Upper lobe of right lung (tissue), 1 donor: ENCODE measurements at places on chromosomes 12 and 14. TPM values are rescaled to one million over a fixed set of nuclear protein-coding genes. Genes with fewer than 3 reads are reported as not detected.

LMNTD1 gene
- not detected for total RNA-seq

FIGNL2 gene
- total RNA-seq, result 1.5 TPM

TAS2R9 gene
- not detected for total RNA-seq

HSPA2 gene
- total RNA-seq, result 13.5 TPM

SLC10A1 gene
- not detected for total RNA-seq

SDR9C7 gene
- not detected for total RNA-seq

RTL1 gene
- total RNA-seq, result not detected

BCL7A gene
- total RNA-seq, result 11.4 TPM

TRIM9 gene
- total RNA-seq, result 0.32 TPM

DNA sequence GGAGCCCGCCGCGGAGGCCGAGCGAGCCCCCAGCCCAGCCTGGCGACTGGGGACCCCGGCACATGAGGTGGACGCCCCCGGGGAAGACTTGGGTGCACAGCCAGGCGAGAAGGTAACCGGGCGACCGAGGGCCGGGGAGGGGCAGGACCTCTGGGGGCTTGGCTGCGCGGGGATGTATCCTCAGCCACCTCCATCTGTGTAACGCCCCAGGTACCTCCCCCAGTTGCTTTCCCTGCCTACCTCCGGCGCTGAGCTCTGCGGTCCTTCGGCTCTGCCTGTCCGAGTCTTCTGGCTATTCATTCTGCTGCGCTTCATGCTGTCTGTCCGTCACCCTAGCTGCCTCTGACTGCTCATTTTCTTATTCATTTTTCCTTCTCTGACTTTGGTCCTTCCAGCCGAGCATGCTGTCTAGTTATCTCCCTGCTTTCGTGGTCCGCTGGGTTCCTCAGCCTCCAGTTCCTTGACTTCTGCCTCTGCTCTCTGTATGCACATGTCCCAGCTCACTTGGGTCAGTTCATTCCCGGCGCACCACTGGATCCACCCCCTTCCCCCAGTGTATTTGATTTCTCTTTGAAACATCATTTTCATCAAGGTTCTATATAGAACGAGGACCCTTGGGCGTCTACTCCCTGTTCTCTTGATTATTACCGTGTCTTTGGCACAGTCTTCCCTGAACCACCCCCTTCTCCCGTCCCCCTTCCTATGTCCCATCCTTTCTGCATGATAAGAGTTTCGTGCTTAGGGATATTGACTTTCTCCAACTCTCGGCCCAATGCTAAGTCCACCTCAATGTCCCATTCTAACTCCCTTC is 612 bp downstream of the PHC1 start:
- H3K4me3 ChIP-seq, result peak overlapping the region; percentile 71
- H3K27ac ChIP-seq, result peak overlapping the region; percentile 72
- H3K4me1 ChIP-seq, result peaks cover 16% of the 10 kb centered on the region
- H3K27me3 ChIP-seq, result no peaks in the 10 kb centered on the region
- H3K36me3 ChIP-seq, result no peaks in the 10 kb centered on the region

DNA sequence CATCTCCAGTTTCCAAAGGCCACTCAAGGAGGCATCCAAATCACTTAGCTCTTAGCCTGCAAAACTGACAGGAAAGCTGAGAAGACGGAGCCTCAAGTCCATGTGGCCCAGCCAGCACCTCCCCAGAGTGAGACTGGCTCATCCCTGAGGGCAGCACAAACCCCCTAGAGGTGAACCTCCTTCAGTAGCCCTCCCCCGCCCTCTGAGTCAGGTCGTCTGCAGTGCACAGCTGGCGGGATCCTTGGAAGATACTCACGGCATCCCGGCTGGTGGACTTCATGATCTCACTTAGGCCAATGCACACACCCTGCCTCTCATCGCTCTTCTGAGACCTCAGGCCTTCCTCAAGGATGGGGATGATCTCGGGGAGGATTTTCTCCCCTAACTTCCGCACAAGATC is 24.1 kb upstream of the RAB35 start:
- no peaks in the 10 kb centered on the region for H3K27me3 ChIP-seq
- no peak for DNase-seq
- no peak overlapping the region for H3K27ac ChIP-seq
- H3K4me1 ChIP-seq, result no peaks in the 10 kb centered on the region

GRCh38 chr12:127810041-127810440 is 456.9 kb upstream of the TMEM132C start:
- no peak overlapping the region for H3K4me3 ChIP-seq
- no peaks in the 10 kb centered on the region for H3K36me3 ChIP-seq
- no peaks in the 10 kb centered on the region for H3K27me3 ChIP-seq

DNA sequence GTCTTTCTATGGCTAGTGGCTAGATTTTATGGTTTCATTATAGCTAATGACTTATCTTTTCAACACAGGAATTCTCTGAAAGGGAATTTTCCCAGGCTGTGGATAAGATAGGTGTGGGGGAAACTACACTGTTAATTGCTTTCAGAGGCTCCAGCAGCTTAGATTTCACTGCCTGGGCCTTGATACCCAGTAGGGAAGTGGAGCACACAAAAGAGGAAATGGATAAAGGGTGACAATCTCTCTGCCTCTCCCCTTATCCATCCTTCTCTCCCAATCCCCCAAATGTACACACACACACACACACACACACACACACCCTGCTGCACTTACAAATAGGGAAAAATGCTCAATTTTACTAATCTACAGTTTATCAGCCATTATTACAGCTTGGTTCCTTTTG is 19.1 kb downstream of the SIX4 start:
- no peaks in the 10 kb centered on the region for H3K4me1 ChIP-seq
- H3K4me3 ChIP-seq, result no peak overlapping the region
- no peak overlapping the region for H3K27ac ChIP-seq

DNA sequence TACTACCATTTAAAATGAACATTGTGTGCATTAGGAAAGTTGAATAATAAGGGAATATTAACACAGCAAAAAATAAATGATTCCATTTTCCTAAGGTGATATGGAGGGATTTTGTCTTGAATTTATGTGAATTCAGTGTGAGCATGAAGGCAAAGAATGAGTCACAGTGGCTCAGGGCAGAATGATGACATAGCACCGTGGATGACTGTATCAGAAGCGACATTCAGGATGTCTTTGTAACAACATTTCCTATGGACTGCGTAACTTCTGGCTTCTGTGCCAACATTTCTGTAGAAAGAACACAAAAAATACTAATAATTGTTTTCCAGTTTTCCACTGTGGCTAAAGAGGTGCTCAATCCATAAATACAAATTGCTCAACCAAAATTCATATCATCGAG is 54.6 kb downstream of the TTC8 start:
- H3K27ac ChIP-seq, result no peak overlapping the region
- DNase-seq, result no peak
- no peaks in the 10 kb centered on the region for H3K27me3 ChIP-seq
- H3K4me1 ChIP-seq, result no peaks in the 10 kb centered on the region
- H3K36me3 ChIP-seq, result peaks cover 6% of the 10 kb centered on the region
- H3K4me3 ChIP-seq, result no peak overlapping the region

DNA sequence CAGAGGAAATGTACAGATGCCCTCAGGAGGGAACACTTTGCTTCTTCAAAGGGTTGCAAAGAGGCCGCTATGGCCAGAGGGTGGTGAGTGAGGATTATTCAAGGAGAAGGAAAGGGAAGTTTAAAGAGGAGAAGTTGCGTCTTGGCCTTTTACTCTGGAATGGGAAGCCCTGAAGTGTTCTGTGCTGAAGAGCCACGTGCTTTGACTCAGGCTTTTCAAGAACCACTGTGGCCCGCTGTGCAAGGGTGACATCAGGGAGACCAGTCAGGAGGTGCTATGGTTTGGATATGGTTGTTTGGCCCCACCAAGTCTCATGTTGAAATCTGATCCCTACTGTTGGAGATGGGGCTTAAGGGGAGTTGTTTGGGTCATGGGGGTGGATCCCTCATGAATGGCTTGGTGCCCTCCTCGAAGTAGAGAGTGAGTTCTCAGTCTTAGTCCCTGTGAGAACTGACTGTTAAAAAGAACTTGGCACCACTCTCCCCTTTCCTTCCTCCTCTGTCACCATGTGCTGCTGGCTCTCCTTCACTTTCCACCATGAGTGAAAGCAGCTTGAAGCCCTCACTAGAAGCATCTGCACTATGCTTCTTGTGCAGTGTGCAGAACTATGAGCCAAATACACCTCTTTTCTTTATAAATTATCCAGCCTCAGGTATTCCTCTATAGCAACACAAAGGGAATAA is 66.1 kb upstream of the DUSP6 start:
- no peak overlapping the region for H3K4me3 ChIP-seq
- no peak overlapping the region for H3K27ac ChIP-seq
- H3K36me3 ChIP-seq, result no peaks in the 10 kb centered on the region
- DNase-seq, result no peak
- H3K27me3 ChIP-seq, result no peaks in the 10 kb centered on the region

DNA sequence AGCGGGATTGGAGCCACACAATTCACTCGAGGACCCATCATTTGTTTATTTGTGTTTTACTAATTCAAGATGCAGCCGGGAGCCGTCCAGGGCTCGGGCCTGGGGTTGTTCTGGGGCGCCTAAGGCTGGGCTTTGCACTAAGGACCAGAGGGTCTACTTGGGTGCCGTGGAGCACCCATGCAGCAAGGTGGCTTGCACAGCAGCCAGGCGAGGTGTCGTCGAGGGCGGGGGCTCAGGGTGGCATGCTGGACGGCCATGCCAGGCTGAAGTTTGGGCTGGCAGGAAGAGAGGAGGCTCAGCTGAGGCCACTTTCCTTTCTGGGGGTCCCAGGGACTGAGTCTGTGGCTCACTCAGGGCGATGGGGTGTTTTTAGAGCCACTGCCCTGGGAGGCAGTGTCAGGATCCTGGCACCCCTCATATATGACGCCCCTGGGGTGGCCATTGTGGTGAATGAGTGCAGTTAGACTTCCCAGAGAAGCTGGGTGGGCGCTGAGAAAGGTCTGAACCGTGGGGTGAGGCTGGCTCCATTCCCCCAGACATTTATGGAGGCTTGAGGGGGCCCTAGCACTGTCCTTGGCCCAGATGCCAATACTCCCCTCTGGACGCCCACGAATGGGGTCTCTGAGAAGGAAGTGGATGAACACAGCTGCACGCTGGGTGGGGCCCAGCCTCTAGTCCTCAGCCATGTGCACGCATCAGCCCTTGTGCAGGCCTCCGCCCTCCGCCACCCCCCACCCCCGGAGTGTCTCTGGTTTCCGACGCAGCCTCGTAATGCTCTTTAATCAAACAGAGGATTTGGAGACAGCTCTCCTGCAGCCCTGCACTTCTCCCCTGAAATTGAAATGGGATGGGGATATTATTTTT is 11.3 kb downstream of the MEG3 start:
- no peak overlapping the region for H3K4me3 ChIP-seq
- H3K4me1 ChIP-seq, result no peaks in the 10 kb centered on the region
- no peaks in the 10 kb centered on the region for H3K36me3 ChIP-seq
- peaks cover 17% of the 10 kb centered on the region for H3K27me3 ChIP-seq

- no peak overlapping the region for H3K4me3 ChIP-seq
- no peaks in the 10 kb centered on the region for H3K27me3 ChIP-seq
- H3K4me1 ChIP-seq, result peaks cover 31% of the 10 kb centered on the region
Measured at GRCh38 chr12:47717046-47717442, 8.2 kb downstream of the ENDOU start.

- H3K4me3 ChIP-seq, result no peak overlapping the region
- peaks cover 13% of the 10 kb centered on the region for H3K36me3 ChIP-seq
- peak overlapping the region; percentile 6 for H3K27ac ChIP-seq
- no peak for DNase-seq
- peaks cover 42% of the 10 kb centered on the region for H3K4me1 ChIP-seq
Measured at GRCh38 chr12:106106061-106106566, 32.6 kb downstream of the NUAK1 start.

GRCh38 chr12:26642361-26642760 is 190.6 kb downstream of the ITPR2 start:
- no peaks in the 10 kb centered on the region for H3K27me3 ChIP-seq
- no peak for DNase-seq
- no peak overlapping the region for H3K4me3 ChIP-seq
- no peaks in the 10 kb centered on the region for H3K4me1 ChIP-seq

DNA sequence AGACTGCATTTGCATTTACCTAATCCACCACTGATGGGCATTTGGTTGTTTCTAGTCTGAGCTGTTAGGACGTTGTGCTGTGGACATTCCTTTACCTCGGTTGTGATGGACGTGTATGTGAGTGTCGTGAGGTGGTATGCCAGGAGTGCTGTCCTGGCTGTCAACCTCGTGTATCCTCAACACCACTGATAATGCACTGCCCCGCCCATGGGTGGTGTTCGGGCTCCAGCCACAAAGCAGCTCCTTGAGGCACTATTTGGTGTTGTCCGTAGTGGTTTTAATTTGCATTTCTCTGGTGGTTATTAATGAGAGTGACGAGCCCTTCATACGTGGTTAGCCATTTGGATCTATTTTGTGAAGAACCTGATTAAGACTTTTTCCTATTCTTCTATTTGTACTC is 87.6 kb downstream of the PPP2R5C start:
- DNase-seq, result no peak
- no peaks in the 10 kb centered on the region for H3K27me3 ChIP-seq
- peaks cover 1% of the 10 kb centered on the region for H3K36me3 ChIP-seq
- H3K4me3 ChIP-seq, result no peak overlapping the region
